ENCODE measurements at places on chromosomes 2 and 18.

GRCh38 chr18:371609-371982 is 103.7 kb upstream of the THOC1 start:
- DNase-seq = peak; percentile 43

DNA sequence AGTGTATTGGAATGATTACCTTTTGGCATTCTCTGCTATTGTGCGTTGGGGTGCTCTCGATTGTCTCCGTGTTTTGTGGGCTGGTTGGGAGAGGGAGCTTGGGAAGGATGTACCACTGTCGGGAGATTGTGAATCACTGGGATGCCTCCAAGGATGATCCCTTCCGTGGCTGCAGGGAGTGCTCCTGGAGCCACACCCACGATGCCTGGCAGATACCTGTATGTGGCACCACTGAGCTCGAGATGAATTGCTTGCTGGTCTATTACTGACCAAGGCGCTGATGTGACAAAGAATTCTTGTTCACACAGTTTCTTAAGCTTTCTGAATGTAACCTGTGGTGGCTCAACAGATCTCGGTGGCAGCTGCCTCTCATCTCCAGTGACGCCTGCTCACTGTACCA is 159.7 kb upstream of the LHCGR start:
- DNase-seq = no peak

GRCh38 chr2:227390468-227391256 is 2.9 kb upstream of the SCYGR1 start:
- no peak for DNase-seq

GRCh38 chr2:227933884-227934283 is 62.5 kb downstream of the DAW1 start:
- DNase-seq = no peak

- DNase-seq = no peak
These were observed 974.1 kb upstream of the ACVR2A start for GRCh38 chr2:146870691-146871090.

GRCh38 chr18:23238651-23239349 is 103.5 kb downstream of the CABLES1 start:
- peak; percentile 28 for DNase-seq

DNA sequence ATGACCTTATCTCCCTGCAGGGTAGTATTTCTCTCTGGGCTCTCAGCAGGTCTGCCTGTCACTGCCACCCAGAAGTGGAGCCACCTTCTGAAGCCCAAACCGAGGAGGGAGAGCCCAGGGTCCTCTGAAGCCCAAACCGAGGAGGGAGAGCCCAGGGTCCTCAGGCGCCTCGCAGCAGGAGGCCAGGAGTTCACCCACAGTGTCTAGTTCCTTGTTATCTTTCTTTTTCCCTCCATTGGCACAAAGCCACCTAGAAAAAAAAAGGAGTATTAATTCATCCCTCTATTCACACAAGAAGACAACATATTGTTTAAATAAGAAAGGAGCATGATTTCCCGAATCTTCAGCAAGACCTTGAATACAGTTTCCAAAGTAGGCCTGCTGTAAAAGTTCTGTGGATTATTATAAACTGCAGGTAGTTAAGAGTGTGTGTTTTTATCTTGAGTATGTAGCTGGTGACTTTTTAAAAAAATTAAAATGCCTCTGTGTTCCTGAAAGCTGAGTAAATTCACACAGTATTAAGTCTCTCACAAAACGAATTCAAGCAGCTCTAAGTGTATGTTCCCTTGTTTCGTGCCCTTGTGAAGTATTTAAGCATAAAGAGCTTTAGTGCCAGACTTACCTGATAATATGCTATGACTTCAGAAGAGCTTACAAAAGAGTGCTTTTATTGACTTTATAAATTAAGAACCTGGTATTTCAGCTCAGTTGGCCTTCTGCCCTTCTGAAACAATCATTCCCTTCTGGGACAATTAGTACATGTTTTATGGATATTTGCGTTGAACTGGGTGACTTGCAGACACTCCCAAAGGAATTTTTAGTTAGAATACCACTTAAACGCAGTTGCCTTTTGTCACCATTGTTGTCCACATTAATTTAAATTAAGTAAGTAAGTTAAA is 11.7 kb upstream of the GRHL1 start:
- no peak for DNase-seq

DNA sequence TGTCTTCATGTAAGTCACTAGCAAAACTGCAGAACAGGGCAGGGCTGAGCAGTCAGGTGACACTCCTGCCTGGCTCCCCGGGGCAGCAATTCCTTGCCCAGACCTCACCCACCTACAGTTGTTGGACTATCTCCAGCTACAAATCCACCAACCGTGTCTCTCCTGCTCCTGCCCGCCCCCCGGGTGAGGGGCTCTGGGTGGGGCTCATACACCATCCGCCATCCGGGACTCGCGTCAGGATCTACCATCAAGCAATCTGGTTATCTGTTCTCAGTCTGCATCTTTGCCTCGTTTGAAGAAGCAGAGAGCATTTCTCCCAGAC is 13.5 kb upstream of the GLI2 start:
- no peak for DNase-seq

- DNase-seq = no peak
These were observed 141.8 kb downstream of the SOCS6 start for GRCh38 chr18:70430501-70431173.

GRCh38 chr18:68427951-68428401 is 286.9 kb downstream of the TMX3 start:
- DNase-seq = peak; percentile 87

GRCh38 chr2:130936451-130936850 is 99.7 kb downstream of the ARHGEF4 start:
- DNase-seq = no peak

- DNase-seq = no peak
These were observed 191.7 kb downstream of the FAM210A start for GRCh38 chr18:13534631-13535030.

GRCh38 chr2:154455866-154456265 is 242.6 kb upstream of the KCNJ3 start:
- DNase-seq = peak; percentile 12

- DNase-seq = no peak
These were observed 30.0 kb downstream of the NGEF start for GRCh38 chr2:232982926-232983668.

GRCh38 chr2:29377788-29378187 is 262.6 kb downstream of the CLIP4 start:
- DNase-seq = no peak

DNA sequence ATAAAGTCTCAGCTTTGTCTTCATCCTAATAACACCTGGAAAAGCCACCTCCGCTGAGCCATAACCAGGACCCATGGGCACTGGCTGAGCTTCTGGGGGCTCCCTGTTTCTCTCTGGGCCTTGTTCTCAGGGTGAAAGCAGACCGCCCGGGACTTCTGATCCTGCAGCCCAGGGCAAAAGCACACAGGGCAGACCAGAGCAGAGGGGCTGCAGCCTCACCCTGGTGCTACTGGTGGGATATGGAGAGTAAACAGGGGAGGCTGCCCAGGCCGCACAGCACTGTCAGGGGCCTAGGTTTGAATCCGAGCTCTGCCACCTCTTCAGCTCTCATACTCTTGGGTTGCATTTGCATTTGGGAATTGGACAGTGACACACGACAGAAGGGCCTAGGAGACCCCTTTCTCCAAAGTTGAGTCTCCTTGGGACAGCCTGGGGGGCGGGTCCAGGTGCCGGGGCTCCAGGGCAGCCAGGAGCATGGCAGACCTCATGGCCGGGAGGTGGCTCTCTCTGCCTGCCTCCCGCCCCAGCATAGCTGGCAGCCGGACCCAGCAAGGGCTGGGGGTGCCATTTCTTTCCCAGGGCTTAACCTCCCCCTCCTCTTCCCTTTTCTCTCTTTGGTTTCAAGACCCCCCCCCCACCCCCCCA is 164.9 kb downstream of the INHBB start:
- DNase-seq = no peak

All from fibroblast of skin of right biceps (primary cell).